ENCODE measurements at places on chromosomes 3 and 15.

- DNase-seq, result no peak
These were observed 171.8 kb upstream of the WNT5A start for GRCh38 chr3:55658690-55659562.

- no peak for DNase-seq
These were observed 76.1 kb downstream of the TOP2B start for GRCh38 chr3:25588441-25589103.

- no peak for DNase-seq
These were observed 339.6 kb upstream of the TBL1XR1 start for GRCh38 chr3:177536873-177537272.

DNA sequence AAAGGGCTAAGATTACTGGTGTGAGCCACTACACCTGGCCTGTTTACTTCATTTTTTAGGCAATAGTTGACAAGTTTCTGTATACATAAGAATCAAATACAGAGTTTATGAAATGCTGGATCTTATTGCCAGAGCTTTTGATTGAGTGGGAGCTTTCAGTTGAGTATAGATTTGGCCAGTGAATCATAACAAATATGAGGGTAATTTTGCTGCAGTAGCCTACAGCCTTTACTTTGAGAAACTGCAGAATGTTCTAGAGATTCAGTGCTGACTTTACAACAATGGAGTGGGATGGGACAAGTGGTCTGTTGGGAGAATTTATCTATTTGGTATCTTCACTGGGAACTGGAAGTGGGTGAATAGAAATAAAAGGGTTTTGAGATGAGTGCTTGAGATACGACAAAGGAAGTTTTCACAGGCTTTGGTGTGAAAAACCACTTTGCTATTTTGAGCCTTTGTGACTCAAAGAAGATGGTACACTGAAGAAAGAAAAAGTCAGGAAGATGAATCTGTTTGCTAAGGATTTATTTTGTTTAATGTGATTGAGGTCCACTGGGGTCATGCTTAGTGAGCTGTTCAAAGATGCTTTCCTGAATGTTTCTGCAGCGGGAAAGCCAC, 227.8 kb downstream of the UBE2E2 start:
- no peak for DNase-seq

GRCh38 chr3:123256256-123256655, 54.5 kb downstream of the SEC22A start:
- DNase-seq, result no peak

GRCh38 chr3:97579365-97579764, 185.2 kb upstream of the ARL6 start:
- DNase-seq, result no peak

DNA sequence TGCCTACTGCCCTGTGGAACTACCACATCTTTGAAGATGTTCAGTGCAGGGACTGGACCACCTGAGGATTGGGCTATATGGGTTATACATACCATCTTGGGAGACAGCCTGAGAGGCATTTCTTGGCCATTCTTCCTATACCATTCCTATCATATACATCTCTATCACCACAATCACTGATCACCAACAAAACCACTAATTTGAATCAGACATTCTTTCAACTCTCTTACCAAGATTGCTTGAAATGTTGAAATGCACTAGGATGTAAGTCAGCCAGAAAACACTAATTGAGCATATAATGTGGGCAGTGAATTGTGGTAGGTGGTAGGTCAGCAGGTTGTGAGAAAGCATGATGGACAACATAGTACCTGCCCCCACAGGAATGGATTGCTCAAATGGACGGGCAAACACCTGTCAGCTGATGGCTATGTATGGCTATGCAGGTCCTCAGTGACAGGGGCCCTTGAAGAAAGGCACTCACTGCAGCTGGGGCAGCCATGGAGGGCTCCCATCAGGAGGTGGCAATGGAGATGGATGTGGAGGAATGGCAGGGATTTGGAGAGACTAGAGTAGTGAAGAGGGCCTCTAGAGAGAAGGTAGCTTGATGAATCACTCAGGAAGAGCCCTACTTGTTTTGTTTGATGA, 49.1 kb downstream of the AMOTL2 start:
- no peak for DNase-seq

DNA sequence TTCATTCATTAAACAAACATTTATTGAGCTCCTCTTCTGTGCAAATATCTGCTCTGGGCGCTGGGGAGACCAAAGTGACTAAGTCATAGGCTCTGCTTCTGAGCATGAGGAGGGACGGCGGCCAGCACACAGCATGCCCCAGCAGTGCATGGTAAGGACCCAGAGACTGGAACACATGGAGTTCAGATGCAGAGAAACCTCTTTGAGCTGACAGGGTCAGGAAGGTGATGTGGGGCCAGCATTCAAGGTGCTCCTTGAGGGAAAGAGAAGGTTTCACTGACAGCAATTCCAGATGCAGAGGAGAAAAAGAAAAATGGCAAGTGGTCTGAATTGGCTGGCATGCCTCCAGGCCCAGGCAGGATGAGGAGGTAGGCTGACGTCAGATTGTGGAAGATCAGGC, 234.5 kb downstream of the UACA start:
- DNase-seq, result no peak

DNA sequence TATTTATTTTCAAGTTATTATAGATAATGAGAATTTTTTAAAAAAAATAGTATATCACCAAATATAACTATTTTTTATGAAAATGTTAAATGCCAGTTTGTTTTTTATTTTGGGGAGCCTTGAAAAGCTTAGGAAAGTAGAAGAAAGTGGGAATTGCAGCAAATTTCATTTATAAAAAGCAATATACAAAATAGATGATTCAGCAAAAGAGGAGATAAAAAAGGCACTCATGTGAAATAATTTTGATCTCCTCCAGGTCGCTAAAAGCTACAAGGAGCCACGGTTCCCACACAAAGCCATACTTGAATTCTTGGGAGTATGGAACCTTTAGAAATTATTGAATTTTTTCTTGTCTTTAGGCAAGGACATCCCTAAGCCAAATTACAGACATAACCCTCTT, 625.0 kb upstream of the SGO1 start:
- no peak for DNase-seq

GRCh38 chr3:48739617-48739954, 22.6 kb upstream of the IP6K2 start:
- no peak for DNase-seq

GRCh38 chr3:58351920-58352319, 19.2 kb downstream of the PXK start:
- DNase-seq, result no peak
